Inflammatory macrophage treated with lipopolysaccharide for 1 hour (primary cell): ENCODE measurements at places on chromosomes 2 and 18.
A peak's percentile ranks its signal among the peaks of the same experiment; 100 is the strongest.

- DNase-seq, result no peak
Measured at GRCh38 chr2:15804246-15804619, 136.1 kb upstream of the MYCN start.

GRCh38 chr2:67879586-67880290 is 183.1 kb downstream of the C1D start:
- DNase-seq, result no peak

GRCh38 chr2:196967116-196967515 is 40.6 kb upstream of the PGAP1 start:
- DNase-seq, result no peak

DNA sequence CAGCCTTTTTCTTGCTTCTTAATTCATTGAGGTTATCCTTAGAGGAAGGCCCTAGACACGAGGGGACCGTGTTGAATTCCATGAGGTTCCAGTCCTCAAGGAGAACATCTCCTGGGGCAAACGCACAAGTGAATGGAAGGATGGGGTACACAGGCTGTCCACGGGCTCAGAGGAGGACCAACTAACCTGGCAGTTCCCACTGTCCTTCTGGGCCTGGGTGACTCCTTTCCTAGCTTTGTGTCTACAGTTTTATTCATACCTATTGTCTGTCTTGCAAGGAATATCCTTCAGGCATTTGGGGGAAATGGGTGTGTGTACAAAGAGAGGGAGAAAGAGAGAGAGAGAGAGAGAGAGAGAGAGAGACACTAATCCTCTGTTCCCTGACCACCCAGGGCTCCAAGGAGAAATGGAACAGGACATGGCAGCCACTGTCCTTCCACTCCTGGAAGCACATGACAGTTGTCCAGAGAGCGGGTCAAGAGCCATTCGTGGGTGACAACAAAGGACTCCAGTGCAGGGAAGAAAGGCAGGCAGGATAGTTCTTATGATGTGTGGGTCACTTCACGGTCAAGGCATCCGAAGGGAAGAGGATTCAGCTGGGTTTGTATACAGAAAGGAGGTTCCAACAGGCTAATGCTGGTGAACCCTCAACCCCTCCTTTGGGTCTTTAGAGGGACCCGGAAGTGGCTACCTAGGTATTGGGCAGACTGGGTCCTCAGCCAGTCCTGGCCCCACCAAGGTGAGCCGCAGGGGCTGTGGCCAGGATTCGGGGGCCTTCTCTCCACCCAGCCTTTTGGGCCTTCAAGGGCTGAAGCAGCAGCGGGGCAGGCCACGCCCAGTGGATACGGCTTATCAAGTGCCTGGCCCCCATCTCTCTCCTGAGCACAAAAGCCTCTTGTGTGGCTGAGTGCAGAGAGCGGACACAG is 150.6 kb downstream of the MYCN start:
- DNase-seq, result no peak

DNA sequence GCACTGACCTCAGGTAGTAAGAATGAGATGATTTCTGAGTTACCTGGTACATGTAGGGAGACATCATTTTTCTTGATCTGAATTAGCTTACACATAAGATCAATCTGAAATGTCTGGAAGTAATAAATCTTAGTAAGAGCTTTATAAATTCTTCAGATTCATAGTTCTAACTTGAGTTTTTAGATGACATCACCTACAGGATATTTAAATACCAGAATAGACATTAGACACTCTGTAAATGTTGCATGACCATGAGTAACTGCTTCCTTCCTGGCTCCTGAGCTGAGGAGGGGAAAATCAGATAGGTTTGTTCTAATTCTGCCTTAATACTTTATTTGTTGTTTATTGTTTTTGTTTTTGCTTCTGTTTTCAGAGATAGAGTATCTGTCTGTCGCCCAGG is 181.8 kb downstream of the PHLPP1 start:
- DNase-seq, result peak; percentile 8

- no peak for DNase-seq
Measured at GRCh38 chr2:33144243-33144642, 197.5 kb downstream of the LTBP1 start.

- no peak for DNase-seq
Measured at GRCh38 chr2:58042486-58042970, 4.1 kb upstream of the VRK2 start.

DNA sequence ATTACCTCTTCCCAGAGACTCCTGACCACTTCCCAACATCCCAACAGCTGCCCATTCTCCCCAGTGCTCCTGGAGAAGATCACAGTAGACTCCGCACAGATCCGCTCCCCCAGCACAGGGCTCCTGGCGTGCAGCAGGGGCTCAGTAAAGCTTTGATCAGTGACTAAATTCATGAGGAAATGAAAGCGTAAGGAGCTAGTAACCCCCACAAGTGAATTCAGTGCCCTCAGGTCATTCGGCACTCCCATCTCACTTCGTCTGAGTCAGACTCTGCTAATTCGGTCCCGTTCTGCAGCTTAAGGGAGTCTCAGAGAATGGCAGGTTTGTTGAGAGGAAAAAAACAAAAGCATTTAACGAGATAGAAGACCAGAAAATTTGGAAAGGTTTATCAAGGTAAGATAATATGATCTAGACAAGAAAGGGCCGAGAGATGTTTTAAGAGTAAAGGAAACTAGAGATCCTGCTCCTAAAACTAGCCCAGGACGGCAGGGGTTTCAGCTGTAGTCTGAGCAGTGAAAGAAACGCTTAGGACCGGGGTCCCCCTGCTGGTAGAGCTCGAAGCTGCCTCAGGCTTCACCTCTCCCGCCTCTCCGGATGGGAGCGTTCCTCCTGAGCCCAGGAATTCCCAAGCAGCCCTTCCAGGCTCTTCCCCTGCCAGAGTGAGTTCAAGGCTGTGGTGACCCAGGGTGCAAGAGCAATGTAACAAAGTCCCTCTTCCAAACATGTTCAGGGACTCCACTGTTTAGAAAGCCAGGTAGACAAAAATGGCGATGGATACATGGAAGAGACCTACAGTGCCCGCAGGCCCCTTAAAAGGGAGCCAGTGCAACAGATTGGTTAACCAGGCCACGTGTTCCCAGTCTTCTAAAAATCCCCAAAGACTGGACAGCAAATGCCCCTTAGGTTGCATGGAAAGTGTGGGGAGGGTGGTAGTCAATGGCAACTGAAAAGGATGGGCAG is 127.3 kb downstream of the DNER start:
- DNase-seq, result peak; percentile 18

GRCh38 chr2:98170076-98170475 is 83.1 kb downstream of the VWA3B start:
- no peak for DNase-seq

GRCh38 chr18:3264362-3264761 is 2.4 kb downstream of the MYL12B start:
- no peak for DNase-seq

DNA sequence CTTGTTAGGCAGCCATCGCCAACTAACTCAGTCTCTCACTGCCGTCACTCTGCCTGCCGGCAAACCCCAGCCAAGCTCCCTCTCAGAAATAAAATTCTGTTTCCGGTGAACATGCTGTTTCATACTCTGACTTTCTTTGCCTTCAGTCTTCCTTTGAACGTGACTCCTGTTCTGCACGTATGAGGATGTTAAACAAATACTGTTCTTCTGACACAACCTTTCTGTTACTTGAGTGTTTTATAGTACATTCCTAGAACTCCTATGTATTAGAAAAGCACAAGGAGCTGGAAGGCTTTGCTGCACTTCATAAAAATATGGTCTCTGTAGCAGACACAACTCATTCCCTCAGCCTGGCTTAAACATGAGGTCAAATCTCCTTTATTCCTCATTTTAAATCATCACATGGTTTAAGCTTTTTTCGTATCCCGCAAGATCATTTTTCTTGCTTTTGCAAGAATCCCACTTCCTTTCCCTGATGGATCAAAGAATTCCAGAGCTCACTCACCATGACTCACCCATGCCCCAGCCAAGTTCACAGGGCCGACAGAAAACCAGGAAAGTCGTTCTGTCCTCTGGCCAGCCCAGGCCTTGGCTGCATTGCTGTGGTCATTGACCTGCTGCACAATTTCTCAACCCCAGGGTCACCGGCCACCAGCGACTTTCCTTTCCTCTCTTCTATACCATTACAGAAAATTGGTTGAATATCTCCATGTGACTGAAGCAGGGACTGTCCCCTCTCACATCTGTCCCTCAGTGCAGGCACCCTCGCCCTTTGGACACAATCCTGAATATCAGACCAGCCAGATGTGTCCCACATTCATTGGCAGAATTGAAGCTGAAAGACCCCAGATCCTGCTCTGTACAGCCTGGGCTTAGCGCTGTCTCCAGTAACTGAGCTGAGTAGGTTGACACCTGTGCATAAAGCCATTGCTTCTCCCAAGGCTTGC is 183.1 kb upstream of the ARL4C start:
- no peak for DNase-seq

DNA sequence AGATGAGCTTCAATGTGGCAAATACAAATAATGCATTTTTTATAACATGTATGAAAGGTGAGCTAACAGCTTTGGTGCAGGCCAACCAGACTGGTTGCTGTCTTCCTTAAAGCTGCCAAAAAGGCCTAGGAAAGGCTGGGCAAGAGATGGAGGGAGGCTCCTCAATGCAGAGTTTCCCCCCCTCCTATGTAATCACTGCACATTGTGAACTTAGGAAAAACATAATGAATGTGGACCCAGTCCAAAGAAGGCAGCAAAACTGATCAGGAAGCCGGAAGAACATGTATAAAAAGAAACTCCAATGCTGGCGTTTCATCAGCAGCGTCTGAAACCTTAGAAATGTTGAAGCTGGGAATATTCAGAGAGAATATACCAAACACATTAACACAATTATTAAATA is 84.2 kb upstream of the LYPD6 start:
- no peak for DNase-seq

- no peak for DNase-seq
Measured at GRCh38 chr2:138084206-138084605, 119.9 kb downstream of the HNMT start.

DNA sequence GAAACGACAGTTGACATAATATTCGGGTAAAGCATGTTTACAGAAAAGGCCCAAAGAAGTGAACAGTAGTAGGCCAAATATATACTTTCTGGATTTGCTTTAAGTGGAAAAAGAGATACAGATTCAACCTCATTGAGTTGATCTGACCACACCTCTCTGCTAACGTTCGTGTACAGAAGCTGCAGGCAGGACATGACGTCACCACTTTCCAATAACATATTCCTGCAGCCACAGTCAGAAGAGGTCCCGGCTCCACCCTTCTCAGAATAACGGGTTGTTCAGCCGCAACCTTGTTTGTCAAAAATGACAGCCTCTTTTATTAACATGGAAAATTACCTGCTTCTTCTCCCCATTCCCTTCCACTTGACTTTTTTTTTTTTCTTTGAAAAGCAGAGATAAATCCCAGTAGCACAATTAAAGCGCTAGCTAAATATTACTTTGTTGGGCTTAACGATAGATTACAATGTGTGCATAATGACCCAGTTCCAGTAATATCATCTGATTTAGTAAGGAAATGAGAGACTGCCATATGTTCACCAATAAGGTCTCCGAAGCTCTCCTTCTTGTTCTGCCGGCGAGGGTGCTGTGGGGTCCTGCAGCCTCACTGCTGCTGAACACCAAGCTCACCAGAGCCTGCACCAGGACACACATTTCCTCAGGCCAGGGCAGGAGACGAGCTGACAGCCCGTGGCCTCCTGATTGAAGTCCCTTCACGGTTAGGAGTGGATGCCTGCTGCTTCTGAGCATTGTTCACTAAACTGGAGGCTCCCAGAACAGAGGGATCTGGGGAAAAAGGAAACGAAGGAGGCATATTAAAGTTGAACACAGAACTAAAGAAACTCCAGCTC is 451.0 kb upstream of the SALL3 start:
- no peak for DNase-seq

- no peak for DNase-seq
Measured at GRCh38 chr2:96952016-96952750, 34.2 kb downstream of the FAM178B start.

DNA sequence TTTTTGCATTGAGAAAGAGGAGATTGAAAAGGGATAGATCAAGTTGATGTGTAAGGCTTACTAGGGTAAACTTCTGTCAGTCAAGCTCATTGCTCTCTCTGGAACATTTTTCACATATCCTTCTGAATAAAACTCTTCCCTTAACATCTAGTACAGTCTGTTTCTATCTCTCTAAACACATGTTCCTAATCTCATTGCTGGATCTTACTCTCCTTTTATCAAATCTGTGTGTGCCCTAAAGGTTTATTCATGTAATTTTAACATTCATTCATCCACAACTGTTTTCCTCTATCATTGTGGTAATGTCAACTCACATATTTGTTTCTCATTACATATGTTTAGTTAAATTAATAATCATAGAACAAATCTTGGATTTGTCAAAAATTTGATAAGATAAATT is 277.9 kb upstream of the GULP1 start:
- DNase-seq, result no peak

DNA sequence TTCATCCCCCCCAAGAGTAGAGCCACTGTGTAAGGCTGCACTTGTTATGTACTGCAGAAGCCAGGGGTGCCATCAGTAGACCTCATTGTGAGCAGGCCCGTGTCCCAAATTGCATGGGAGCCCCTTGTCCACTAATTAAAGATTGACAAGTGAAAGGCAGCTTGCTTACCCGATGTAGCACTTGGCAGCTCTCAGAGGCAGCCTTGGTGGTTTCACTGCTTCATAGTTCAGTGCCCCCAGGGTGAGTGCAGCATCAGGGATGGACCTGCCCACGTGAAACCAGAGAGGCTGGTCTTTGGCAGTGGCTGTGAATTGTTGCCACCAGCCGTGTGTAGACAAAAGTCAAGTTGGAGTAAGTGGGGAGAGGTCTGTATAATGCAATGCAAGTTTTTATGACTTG is 13.3 kb downstream of the TUBB6 start:
- DNase-seq, result no peak

GRCh38 chr2:156279446-156280150 is 52.9 kb downstream of the NR4A2 start:
- DNase-seq, result no peak

GRCh38 chr2:111995148-111995547 is 59.9 kb upstream of the TMEM87B start:
- DNase-seq, result no peak

DNA sequence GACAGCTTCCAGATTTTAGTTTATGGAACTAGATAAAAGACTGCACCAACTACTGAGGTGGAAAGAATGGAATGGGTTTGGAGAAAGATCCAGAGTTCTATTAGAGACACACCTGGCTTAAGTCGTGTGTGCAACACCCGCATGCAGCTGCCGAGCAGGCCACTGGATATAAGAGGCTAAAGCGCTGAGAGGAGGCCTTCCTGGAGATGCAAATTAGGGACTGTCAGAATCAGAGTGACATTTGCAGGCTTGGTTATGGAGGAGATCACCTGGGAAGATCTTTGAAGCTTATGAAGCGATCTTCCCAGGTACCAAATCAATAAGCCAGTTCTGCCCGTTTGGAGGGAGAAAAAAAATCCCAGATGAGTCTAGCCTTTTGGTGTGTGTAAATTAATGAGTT is 30.4 kb upstream of the KLHL29 start:
- no peak for DNase-seq

GRCh38 chr18:74288041-74288440 is 3.7 kb downstream of the CYB5A start:
- no peak for DNase-seq

DNA sequence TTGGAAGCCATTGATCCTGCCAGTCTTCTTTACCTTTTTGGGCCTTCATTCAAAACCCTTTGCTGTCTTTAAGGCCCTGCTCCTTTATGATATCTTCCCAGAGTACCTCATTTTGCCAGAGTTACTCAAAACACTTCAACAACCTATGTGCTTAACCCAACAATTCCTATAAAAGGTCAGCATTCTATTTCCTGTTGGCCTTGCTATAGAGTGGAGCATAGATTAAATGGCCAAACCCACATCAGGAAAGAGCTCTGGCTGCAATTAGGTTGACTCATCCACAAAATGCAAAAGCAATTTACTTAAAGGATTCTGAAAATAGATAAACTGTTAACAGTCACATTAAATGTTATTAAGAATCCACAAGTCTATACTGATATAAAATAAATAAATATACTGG is 21.2 kb downstream of the MRPL33 start:
- DNase-seq, result no peak

GRCh38 chr2:3277050-3277747 is 100.4 kb downstream of the EIPR1 start:
- DNase-seq, result no peak
